ENCODE measurements at places on chromosomes 4 and X.

DNA sequence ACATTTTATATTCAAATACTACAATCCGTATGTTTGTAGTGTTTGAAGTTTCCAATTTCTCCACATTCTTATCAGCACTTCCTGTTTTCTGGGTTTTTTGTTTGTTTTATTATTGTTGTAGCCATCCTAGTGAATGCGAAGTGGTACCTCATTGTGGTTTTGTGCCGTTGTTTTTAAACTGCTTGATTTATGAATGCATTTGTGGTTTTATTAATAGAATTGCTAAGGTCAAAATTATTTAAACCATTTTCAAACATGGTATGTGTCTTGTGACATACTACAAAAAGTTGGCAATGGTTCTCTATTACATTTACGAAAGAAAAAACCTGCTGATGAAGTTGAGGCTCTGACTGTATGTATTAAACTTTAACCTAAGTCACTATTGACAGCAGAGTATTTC lies 780.0 kb upstream of the MAGEB2 start:
- no peak for DNase-seq

DNA sequence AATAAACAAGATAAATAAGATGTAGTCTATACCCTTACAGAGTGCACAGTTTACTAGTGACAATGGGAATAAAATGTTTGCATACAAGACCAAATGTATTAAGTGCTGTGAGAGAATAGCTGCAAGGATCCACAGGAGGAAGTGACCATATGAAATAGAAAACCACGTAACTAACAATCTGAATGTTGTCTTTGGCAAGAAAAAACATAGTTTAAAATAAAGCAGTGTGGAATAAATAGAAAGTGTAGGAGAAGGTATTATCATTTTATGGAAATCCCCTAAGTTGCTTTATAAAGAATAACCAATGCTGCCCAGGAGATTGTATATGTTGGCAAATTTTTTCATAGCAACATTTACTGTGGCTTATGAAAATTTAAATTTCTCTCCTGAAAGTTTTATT lies 116.1 kb downstream of the PCDH7 start:
- DNase-seq, result no peak

DNA sequence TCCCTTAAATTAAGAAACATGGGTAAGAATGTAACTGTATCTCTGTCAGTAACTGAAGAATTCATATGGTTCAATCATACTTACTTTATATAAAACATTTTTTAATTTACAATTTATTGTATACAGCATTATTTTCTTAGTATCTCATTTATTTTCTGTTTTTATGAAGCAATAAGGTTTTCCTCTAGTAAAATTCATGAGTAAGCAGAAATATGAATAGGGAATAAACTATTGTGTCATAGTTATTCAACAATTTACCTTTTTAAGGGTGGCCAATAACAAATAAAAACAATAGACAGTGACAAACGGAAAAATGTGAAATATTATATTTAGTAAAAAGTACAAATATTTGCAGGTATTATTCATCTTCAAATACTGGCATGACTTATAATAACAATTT lies 624.4 kb downstream of the TECRL start:
- DNase-seq, result no peak

DNA sequence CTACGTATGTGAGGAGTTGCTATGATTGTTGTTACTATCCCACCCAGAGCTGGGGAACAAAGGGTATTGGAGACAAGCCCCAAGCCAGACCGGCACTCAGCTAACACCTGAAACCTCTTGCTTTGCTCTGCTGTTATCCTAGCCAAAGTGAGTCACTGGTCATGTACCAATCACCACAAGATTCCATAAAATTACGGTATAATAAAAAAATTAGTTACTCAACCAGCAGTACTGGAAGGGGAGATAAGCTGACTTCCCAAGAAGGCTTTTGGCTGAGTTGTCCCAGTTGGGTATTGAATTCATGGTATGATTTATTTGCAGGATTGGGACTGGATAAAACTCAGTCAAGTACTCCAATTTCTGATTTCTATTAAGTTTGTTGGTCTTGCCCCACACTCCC lies 5.3 kb downstream of the EDA2R start:
- DNase-seq, result no peak

DNA sequence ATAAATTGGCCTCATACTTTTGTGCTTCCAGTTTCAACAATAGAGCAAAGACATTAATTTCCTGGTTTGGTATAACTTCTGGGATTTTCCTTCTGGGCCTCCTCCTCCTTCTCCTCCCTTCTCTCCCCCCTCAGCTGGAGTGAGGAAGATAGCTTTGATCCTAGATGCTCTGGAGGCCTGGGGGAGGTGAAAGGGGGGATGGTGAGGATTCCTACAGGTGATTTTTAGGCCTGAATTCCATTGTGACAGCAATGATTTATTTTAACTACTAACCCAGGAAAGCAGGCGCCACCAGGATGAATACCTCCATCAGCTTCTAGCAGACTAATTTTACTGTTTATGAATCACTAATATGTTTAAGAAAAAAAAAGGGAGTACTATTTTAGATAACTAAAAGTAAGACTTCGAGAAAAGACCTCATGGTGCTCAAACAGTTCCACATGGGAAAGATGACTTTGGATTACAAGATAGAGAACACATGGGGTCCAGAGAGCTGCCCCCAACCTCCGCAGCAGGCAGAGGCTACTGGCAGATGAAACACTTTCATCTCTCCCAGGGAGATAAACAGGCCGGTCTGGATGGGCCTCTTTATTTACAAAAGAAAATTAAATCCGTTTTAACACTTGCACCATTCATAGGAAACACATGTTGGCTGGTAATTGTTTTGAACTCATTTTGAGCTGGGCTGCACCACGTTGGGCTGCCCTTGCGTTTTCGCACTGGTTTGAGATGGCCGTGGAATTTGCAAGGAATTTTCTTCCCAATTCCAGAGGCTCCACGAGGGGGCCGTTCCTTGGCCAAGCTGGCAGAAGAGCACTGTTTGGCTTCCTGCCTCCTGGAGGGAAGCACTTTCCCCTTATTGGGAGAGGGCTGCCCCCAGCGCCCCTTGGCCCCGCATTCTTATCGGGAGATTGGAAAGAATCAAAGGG lies 125.1 kb upstream of the STX18 start:
- DNase-seq, result peak; percentile 8

GRCh38 chr4:53128706-53129357 lies 237.0 kb downstream of the SCFD2 start:
- DNase-seq, result no peak

DNA sequence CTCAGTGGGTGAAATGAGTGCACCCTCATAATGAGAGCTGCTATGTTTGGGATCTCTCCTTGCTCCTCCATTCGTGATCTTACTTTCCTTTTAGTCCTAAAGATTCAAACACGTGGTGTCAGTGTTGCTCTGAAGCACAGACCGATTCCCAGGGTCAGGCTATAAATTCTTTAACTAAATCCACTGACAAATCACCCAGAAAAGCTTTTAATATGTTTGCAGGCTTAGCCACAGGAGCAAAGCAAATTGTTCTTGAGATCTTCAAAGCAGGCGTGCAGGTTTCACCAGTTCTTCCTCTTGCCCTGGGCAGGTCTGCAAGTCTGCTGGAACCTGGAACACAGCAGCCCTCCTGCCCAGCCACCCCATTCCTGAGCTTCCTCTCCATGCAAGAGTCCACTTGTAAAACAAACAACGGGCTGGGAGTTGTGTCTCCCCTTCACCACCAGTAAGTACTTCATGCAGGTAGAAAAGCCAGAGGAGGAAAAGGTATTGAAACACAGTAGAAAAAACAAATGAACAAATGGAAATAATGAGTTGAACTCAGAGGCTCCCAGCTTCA lies 70.1 kb upstream of the ENPP6 start:
- DNase-seq, result peak; percentile 77

DNA sequence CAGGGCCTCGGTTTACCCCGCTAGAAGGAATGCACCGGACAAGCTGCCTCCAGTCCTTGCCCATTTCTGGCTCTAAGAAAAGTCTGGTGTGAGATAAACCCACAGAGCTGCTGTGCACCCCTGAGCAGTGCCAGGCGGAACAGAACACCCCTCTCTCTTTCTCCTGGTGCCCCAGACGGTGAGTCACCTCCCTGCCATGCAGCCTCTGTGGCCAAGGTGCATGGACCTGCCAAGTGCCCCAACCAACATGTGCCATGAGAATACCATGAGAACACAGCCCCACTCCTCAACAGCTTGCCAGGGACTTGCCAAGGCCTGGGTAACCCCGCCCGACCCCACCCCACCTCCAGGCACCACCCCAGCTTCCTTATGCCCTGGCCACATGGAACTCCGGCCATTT lies 47.7 kb upstream of the MAN2B2 start:
- no peak for DNase-seq

GRCh38 chr4:158056689-158057245 lies 116.1 kb downstream of the GASK1B start:
- DNase-seq, result no peak

DNA sequence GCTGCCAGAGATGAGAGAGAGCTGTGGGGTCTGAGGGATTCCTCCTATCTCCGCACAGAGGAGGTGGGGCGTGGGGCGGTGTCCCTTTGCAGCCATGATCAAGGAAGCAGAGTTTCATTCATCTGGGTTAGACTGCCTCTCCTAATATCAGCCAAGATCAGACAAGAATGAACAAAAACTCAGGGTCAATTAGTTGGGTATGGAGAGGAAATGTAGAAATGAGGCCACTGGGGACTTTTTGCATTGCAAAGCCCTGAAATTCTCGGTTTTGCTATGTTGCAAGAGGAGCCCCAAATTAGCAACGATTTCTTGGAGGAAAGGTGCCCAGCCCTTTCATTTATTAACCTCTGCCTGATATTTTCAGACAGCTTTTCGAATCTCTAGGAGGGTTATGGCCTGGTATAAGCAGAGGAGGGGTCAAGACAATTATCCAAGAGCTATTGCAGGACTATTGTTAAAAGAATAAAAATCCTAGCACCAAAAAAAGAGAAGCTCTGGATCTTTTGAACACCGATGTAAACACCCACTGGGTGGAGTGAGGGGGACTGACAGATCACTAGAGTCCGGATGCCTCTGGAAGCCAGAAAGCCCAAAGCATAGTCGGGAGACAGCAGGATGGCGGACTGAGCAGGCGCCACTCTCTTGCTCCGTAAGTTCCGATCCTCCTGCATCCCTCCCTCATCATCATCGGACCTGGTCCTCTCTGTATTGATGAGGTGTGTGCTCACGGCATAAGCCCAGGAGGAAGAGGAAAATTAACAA lies 34.4 kb upstream of the ACSL1 start:
- DNase-seq, result no peak

- DNase-seq, result no peak
Measured at GRCh38 chrX:42085836-42086235, 162.5 kb upstream of the CASK start.

GRCh38 chr4:90445380-90445779 lies 318.2 kb downstream of the CCSER1 start:
- no peak for DNase-seq

- no peak for DNase-seq
Measured at GRCh38 chr4:568351-568652, 7.8 kb downstream of the TMEM271 start.
